T1000 (cell line): ENCODE measurements at places on chromosomes 7 and 10.

- no peak for DNase-seq
Measured at GRCh38 chr10:119177708-119178371, 772 bp downstream of the PRDX3 start.

DNA sequence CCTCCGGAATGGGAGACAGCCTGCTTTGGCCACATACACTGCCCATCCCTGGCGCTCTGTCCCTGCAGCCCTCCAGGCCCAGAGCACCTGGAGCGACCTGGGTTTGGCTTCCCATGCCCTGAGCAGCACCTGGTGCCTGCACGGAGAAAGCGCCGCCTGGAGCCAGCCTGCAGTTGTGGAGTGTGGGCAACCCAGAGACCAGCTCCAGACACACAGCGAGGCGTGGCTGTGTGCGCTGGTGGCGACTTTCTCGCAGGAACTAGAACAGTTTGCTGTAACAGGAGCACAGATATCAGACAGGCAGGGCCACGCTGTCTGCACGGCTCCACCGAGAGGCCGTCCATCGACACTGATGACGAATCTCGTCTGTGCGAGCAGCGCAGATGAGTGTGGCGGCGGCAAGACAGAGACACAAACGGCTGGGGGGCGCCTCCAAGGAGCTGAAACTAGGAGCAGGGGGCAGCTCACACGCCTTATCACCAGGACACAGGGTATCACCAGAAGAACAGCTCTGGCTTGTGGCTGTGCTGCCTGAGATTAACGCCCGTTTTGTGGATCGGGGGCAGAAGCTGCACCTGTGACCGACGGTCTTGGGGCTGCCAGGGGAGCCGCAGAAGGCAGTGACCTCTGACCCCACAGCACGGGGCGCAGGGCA lies 275.3 kb downstream of the DNAJB6 start:
- no peak for DNase-seq

DNA sequence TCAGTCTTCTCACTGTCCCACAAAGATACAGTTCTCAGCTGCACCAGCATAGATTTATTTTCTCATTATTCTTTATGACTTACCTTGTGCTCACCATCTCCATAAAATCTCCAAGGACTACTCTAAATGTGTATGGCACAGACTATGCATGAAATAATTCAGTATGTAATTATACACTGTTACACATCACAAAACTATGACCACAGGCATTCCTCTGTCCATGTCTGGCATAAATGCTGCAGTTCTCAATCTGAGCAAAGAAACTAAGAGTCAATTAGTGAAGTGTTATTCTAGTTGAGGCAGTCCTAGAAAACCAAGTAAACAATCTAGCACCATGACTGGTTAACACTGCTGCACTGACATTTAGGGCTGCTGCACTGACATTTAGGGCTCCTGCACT lies 2.7 kb downstream of the CYCS start:
- DNase-seq, result no peak

DNA sequence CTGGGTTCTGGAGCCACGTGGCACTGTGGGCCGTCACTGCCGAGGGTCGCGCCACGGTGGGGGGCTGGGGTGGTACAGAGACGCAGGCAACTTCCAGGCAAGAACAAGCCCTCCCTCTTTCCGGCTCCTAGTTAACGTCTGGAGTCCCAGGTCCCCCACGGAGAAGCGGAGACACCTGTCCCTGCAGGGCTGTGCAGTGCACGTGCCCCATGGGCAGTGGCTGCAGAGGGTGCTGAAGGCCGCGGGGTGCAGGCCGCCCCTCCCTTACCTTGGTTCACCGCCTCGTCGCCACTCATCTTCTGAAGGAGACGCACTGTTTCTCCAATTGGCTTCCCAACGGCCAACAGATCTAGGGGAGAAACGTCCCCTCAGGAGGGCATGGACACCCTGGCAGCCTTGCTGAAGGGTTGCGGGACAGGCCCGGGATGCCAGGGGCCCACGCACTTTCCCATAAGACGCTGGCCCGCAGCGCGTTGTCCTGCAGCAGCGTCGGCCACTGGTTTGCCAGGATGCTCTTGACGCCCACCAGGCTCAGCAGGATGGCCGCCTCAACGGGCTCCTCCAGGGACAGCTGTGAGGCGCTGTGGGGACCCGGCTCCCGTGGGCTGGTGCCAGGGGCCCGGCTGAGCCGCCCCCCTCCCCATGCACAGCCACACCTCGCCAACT lies 24.3 kb upstream of the NKX6-2 start:
- no peak for DNase-seq

- DNase-seq, result no peak
Measured at GRCh38 chr10:130018730-130019185, 54.7 kb upstream of the EBF3 start.
